SJCRH30 (cell line): ENCODE measurements at places on chromosomes 3 and 15. TPM values are rescaled to one million over a fixed set of nuclear protein-coding genes. Genes with fewer than 3 reads are reported as not detected.

DNA sequence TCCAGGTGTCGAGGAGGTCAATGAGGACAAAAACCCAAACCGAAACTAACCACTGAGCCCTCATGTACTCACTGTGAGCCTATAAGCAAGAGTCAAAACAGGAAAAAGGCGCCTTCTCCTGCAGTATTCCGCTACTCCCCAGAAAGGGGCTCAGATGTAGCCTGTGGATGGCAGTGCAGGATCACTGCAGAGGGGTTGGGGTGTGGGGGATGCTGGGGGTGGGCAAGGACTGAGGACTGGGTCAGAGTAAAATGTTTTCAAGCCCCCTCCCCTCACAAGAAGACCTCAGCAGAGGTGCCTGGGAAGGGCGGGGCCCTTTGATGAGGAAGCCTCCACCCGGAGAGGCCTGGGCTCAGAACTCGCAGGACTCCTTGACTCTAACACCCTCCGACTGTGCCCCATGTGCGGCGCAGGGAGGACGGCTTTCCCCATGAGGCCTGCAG, 170.1 kb downstream of the OSBPL10 start:
- H3K36me3 ChIP-seq = no peaks in the 10 kb centered on the region
- H3K4me3 ChIP-seq = no peak overlapping the region
- DNase-seq = no peak
- H3K27ac ChIP-seq = no peak overlapping the region
- no peaks in the 10 kb centered on the region for H3K4me1 ChIP-seq

- no peak for DNase-seq
- no peaks in the 10 kb centered on the region for H3K27me3 ChIP-seq
- no peaks in the 10 kb centered on the region for H3K36me3 ChIP-seq
- peaks cover 5% of the 10 kb centered on the region; the same call in 1 of the 2 replicates for H3K4me1 ChIP-seq
These were observed 2.3 kb upstream of the TLR9 start for GRCh38 chr3:52227766-52228165.

DNA sequence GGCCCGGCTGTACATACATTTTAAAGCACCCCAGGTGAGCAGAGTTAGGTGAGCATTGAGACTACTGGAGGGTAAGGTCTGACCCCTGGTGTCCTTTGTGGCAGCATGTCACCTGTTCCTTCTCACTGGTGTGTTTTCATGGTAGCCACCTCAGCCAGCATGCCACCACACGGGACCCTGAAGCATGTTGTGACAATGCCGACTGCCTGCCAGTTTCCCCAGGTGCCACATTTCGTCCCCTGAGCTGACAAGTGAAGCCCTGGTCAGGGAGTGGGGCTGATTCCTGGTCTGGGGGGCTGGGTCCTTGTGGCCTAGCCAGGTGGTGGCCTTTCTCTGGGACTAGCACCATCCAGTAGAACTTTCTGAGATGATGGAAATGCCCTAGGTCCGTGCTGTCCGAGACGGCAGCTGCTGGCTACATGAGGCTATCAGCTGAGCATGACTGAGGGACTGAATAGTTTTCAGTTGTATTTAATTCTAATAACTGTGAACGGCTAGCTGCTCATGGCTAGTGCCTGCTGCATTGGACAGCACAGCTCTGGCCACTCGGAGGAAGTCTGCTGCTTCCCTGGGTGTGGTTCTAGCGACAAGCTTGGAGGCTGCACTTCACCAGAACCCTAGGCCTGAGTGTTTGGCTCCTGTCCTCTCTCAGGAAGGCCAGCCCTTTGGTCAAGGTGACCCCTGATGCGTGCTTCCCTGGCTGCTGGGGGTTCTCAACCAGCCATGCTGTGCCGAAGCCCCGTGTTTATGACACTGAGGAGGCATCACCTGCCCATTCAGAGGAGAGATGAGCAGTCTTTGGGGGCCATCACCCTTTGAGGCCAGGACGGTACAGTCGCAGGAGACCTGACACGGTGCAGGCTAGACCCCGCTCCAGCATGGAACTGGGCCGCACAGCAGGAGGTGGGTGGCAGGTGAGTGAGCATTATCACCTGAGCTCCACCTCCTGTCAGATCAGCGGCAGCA, 3.9 kb downstream of the C3orf22 start:
- no peaks in the 10 kb centered on the region for H3K36me3 ChIP-seq
- no peak overlapping the region for H3K4me3 ChIP-seq
- no peak overlapping the region for H3K27ac ChIP-seq
- H3K27me3 ChIP-seq = peaks cover under 1% of the 10 kb centered on the region; the same call in 1 of the 2 replicates

DNA sequence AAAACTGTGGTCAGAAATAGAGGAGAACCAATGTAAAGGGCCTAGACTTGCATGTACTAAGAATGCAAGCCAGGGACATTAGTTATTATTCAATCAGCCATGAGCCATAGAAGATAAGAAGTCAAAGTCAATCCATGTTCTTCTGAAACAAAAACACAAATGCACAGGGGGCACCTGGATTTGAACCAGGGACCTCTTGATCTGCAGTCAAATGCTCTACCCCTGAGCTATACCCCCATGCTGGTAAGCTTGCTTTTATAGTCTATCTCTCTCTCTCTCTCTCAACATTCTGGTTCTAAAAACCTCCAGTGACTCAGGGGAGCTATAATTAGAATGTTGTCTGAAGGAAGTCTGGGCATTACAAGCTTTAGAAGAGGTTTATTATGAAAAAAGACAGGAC, 85.6 kb upstream of the ACP3 start:
- DNase-seq = no peak
- no peaks in the 10 kb centered on the region for H3K27me3 ChIP-seq
- no peaks in the 10 kb centered on the region for H3K4me1 ChIP-seq
- no peaks in the 10 kb centered on the region for H3K36me3 ChIP-seq
- no peak overlapping the region for H3K4me3 ChIP-seq
- no peak overlapping the region for H3K27ac ChIP-seq

DNA sequence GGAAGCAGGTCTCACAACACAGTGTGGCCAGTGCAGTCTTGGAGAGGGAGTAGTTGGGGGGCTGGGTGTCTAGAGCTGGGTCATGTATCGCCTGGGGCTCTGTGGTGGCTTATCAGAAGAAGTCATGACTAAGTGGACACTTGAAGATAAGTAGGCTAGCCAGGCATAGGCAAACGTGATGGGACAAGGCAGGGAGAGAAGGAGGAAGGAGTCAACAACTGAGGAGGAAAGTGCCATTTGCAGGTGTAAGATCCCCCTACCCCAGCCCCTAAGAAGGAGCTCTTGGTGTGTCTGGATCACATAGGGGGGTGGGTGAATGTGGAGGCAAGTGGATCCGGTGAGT, 352.3 kb downstream of the LRTM1 start:
- no peak for DNase-seq
- H3K36me3 ChIP-seq = no peaks in the 10 kb centered on the region
- no peaks in the 10 kb centered on the region for H3K27me3 ChIP-seq
- no peak overlapping the region for H3K4me3 ChIP-seq
- no peak overlapping the region for H3K27ac ChIP-seq
- no peaks in the 10 kb centered on the region for H3K4me1 ChIP-seq

DNA sequence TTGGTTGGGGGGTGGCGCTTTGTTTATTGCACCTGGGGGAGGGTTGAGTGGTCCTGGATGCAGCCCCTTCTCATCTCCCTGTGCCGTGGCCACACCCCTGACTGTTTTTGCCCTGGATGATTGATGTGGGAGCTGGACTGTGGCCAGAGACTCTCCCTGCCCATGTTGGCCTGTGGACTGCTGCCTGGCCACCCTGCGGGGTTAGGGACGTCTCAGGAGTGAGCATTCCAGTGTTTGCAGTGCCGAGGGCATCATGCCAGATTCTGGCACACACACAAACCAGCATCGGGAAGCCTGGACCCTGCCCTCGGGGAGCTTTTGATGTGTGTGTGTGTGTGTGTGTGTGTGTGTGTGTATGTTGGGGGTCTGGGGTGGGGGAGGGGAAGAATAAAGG, 15.8 kb downstream of the APBA2 start:
- no peak for DNase-seq
- peaks cover 7% of the 10 kb centered on the region; the same call in 1 of the 2 replicates for H3K4me1 ChIP-seq
- H3K27ac ChIP-seq = no peak overlapping the region
- no peaks in the 10 kb centered on the region for H3K36me3 ChIP-seq

GRCh38 chr3:23136054-23136453, 67.1 kb upstream of the UBE2E2 start:
- no peak overlapping the region for H3K27ac ChIP-seq
- H3K4me3 ChIP-seq = no peak overlapping the region
- H3K36me3 ChIP-seq = no peaks in the 10 kb centered on the region

DNA sequence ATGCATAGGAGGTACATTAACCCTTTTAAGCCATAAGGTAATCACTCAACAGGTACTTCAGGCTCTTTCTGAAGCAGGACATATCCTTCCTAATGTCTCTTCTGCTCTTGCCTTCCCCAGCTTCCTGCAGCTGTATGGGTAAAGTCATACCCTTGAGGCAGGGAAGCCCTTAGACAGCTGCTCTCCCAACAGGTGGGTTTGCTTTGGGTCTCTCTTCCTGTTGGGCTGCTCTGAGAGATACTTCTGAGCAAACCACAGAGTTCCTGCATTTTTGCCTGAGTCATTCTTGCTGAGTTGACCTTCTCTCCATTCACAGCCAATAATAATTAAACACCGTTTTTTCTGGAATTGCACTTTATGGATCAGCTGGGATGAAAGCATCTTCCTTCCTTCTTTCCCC, 2.0 kb upstream of the TRAT1 start:
- H3K27ac ChIP-seq = peak overlapping the region; percentile 31
- DNase-seq = peak; percentile 68
- no peak overlapping the region for H3K4me3 ChIP-seq

DNA sequence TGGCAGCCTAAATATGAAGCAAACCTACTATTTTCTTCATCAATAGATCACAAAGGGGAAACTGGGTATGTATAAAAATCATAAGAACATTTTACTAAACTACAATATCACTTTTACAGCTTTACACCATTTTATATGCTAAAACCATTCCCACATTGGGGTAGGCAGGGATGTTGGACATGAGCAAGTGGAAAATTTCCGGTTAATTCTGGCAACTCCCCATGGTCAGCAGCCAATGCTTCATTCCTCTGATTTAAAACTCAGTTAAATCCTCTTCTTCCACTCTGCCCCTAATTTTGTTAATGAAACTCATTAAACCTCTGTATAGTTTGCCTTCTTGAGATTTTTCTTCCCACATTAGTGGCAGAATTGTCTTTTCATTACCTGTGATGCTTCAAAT, 552.5 kb upstream of the NECTIN3 start:
- no peak overlapping the region for H3K27ac ChIP-seq
- no peaks in the 10 kb centered on the region for H3K27me3 ChIP-seq
- no peak overlapping the region for H3K4me3 ChIP-seq
- DNase-seq = no peak
- H3K36me3 ChIP-seq = no peaks in the 10 kb centered on the region

GRCh38 chr15:57418635-57419034, 42.3 kb downstream of the CGNL1 start:
- H3K36me3 ChIP-seq = no peaks in the 10 kb centered on the region
- H3K27ac ChIP-seq = no peak overlapping the region
- H3K27me3 ChIP-seq = no peaks in the 10 kb centered on the region
- H3K4me1 ChIP-seq = no peaks in the 10 kb centered on the region
- DNase-seq = no peak
- H3K4me3 ChIP-seq = no peak overlapping the region

DNA sequence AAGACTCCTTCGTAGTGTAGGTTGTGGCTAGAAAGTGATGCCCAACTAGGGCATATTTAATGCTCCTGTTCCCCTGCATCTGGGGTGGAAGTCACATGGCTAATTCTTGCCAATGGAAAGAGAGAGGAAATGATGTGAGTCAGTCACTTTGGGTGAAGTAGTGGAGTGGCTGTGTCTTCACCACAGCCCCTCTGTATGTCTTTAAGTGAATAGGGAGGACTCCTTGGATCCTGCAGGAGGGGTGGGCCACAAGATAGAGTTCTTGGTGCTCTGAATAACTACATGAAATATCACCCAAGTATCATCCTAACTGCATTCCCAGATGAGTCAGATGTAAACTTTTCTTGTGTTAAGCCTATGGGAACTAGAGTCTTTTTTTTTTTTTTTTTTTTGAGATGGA, 17.8 kb upstream of the MB21D2 start:
- H3K27ac ChIP-seq = no peak overlapping the region
- H3K4me1 ChIP-seq = peaks cover 3% of the 10 kb centered on the region
- no peak overlapping the region for H3K4me3 ChIP-seq
- no peaks in the 10 kb centered on the region for H3K36me3 ChIP-seq
- no peaks in the 10 kb centered on the region for H3K27me3 ChIP-seq
- DNase-seq = no peak

GRCh38 chr3:134772011-134772410, 23.0 kb upstream of the EPHB1 start:
- H3K4me3 ChIP-seq = no peak overlapping the region
- H3K27ac ChIP-seq = no peak overlapping the region
- no peaks in the 10 kb centered on the region for H3K4me1 ChIP-seq
- H3K27me3 ChIP-seq = peaks cover 3% of the 10 kb centered on the region; the same call in 1 of the 2 replicates
- DNase-seq = no peak
- no peaks in the 10 kb centered on the region for H3K36me3 ChIP-seq

DNA sequence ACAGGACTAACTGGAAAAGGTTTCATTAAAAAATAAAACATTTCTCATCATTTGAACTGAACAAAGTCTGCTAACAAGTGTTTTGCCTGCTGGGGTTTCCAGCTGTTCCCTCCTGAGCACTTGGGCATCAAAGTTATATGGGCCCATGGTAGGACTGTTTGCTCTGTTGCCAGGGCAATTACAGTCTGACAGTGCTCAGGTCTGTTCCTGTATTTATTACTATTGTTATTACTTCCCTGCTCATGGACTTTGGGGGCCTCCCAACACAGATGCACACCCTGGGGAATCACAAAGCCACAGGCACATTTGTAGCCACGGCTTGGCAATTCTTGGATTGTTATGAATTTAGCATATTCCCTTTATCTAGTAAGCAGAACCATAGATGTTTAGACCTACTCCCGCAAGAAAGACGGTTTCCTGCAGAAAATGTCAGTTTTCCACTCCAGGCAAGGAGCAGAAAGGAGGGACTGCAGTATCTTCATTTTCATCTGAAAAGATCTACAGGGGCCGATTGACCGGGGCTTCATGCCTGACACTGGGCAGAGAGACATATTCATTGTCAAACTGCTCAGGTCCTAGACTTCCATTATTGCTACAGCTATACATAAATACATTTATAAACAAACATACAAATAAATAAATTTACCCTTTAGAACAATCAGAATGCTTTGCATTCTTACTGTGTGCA, 580.2 kb downstream of the AGBL1 start:
- no peaks in the 10 kb centered on the region for H3K4me1 ChIP-seq
- no peak for DNase-seq
- no peak overlapping the region for H3K27ac ChIP-seq
- H3K4me3 ChIP-seq = no peak overlapping the region
- H3K27me3 ChIP-seq = no peaks in the 10 kb centered on the region
- no peaks in the 10 kb centered on the region for H3K36me3 ChIP-seq

Gene VGLL3
- total RNA-seq = 77.4 and 86.6 TPM in 2 replicates

Gene LRTM1
- total RNA-seq = 0.38 and 0.56 TPM in 2 replicates

Gene P2RY12
- total RNA-seq = not detected in 2 replicates

Gene TTLL13
- total RNA-seq = not detected in 2 replicates
